ENCODE measurements at places on chromosomes 2 and 18.
A peak's percentile ranks its signal among the peaks of the same experiment; 100 is the strongest.

- no peak for DNase-seq
These were observed 11.0 kb downstream of the EN1 start for GRCh38 chr2:118836411-118836930.

- DNase-seq, result no peak
These were observed 437.6 kb downstream of the ZEB2 start for GRCh38 chr2:144082327-144082726.

DNA sequence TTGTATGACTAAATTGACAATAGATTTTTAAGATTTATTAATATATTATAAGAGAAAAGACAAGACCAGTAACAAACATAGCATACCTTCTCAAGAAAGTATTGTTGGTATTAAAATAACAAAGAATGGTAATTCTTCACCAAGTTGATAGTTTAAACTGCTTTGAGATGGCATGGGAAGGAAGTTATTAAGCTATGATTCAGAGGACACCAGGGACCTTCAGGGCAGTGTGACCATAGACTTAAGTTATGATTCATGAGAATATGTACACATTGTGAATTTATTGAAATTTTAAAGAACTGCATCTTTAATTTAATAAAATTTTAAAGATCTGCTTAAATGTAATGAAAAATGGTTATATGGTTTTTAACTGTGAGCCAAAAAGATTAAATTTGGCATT, 205.7 kb downstream of the DSEL start:
- DNase-seq, result no peak

DNA sequence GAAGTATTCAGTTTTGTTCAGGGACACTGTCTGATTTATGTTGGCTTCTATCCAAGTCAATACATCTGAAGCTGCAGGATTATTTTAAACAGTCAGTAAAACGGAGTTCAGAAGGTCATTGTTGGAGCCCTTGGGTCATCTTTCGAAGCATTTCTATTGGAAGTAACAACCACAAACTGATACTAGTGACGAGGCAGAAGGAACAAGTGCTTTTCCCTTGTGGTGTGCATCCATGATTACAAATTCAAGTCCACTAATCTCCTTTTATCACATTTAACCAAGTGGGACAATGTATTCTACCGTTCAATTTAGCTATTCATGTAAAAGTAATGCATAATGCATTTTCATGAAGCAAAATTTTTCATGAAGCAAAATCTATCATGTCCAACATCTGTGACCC, 76.9 kb downstream of the CD226 start:
- no peak for DNase-seq

GRCh38 chr2:149430743-149431736, 100.7 kb downstream of the LYPD6 start:
- no peak for DNase-seq

GRCh38 chr2:230521386-230521785, 105.4 kb downstream of the SP100 start:
- no peak for DNase-seq

DNA sequence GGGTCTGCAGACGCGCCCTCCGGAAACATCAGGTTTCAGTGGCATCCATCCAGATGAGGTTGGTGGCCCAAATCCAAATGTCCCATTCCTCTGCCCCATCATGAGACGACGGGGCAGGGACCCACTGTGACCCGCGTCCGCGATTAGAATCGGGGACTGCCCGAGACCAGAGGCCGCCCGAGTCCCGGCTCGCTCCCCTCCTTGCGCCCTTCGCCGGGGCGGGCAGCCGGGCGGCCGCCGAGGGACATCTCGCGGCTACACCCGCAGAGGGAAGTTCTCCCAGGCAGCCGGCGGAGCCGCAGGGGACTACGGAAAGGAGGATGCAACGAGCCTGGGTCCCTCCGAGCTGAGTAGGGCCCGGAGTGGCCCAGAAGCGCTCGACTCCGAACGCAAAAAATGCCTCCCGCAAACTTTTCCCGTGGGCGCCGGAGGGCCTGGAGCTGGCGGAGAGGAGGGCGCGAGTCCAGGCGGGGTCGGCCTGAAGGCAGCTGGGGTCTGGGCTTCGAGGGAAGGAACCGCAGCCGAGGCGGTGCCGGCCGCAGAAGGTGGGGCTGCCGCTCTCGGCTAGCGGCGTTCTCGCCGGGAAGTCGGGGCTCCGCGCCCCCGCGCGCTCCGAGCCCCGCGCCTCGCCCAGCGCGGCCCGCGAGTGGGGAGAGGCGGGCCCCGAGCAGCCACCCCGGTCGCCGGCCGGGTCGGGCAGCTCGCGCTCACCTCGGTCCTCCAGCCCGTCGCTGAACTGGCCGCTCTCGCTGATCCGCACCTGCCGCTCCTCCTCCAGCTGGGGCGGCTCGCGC, 580 bp downstream of the TMEM163 start:
- DNase-seq, result no peak

DNA sequence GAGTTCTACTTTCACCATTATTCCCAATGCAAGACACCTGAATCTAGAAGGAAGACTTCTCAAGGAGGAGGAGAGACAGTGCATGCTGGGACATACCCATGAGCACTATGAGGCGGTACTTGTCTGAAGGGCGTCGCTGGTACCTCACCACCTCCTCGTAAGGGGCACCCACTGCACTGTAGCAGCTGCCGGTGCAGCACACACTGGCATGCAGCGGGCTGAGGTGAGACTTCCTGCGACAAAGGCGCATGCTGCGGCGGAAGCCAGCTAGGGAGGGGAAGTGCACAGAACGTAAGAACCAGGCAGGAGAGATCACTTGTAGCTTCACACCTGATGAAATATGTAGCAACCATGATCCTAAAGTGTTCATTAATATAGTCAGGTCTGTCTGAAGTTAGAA, 12.8 kb upstream of the TMEM237 start:
- DNase-seq, result no peak

GRCh38 chr2:207073801-207074678, 91.7 kb downstream of the KLF7 start:
- peak; percentile 41 for DNase-seq

DNA sequence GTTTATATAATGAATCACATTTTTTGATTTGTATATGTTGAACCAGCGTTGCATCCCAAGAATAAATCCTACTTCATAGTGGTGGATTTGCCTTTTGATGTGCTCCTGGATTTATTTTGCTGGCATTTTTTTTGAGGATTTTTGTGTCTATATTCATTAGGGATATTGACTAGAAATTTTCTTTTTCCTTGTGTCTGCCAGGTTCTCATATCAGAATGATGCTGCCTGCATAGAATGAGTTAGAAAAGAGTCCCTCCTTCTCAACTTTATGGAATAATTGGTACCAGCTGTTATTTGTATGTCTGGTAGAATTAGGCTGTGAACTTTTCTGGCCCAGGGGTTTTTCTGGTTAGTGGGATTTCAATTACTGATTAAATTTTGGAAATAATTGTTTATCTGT, 457.4 kb upstream of the DSEL start:
- no peak for DNase-seq

Measured in stimulated activated CD4-positive, alpha-beta T cell treated with anti-CD3 and anti-CD28 coated beads, Interleukin-4, amount 100 ng/mL, for 24 hours (primary cell).